Smooth muscle cell of the umbilical artery (primary cell): ENCODE measurements at places on chromosomes 1 and 21. TPM values are rescaled to one million over a fixed set of nuclear protein-coding genes. Genes with fewer than 3 reads are reported as not detected.

LCE6A gene
- not detected in 2 replicates for total RNA-seq

TEX38 gene
- total RNA-seq = not detected in 2 replicates

DIO1 gene
- not detected in 2 replicates for total RNA-seq

TGFB2 gene
- total RNA-seq = 9.5 and 36.2 TPM in 2 replicates

FRRS1 gene
- total RNA-seq = 12.0 and 27.6 TPM in 2 replicates

MYOM3 gene
- total RNA-seq = 0.18 and 0.30 TPM in 2 replicates

ANKRD35 gene
- total RNA-seq = 0.42 and 0.59 TPM in 2 replicates

HTR6 gene
- not detected in 2 replicates for total RNA-seq

CFAP45 gene
- under 0.01 and 0.55 TPM in 2 replicates for total RNA-seq

AIRE gene
- total RNA-seq = under 0.01 and 0.05 TPM in 2 replicates

NKAIN1 gene
- total RNA-seq = not detected in 2 replicates

CORT gene
- total RNA-seq = 0.18 TPM in 1 of 2 replicates, not detected in the other

S100A11 gene
- total RNA-seq = 33.0 and 103 TPM in 2 replicates

CCSAP gene
- total RNA-seq = 9.8 and 10.2 TPM in 2 replicates

OR2L8 gene
- total RNA-seq = not detected in 2 replicates

DNAJC6 gene
- 0.89 and 2.0 TPM in 2 replicates for total RNA-seq

PLA2G5 gene
- not detected in 2 replicates for total RNA-seq

LAPTM5 gene
- total RNA-seq = 0.14 TPM in 1 of 2 replicates, not detected in the other

TP73 gene
- not detected in 2 replicates for total RNA-seq

CADM3 gene
- total RNA-seq = 0.09 and 0.30 TPM in 2 replicates

RNF223 gene
- not detected in 2 replicates for total RNA-seq

INAVA gene
- total RNA-seq = 0.18 TPM in 1 of 2 replicates, not detected in the other

PRXL2B gene
- total RNA-seq = 8.9 and 20.4 TPM in 2 replicates

CD101 gene
- under 0.01 and 0.18 TPM in 2 replicates for total RNA-seq

ATP6V1G3 gene
- total RNA-seq = not detected in 2 replicates

TDRD5 gene
- total RNA-seq = not detected in 2 replicates

RGS8 gene
- total RNA-seq = not detected in 2 replicates

PLA2G2C gene
- total RNA-seq = not detected in 2 replicates
